Stimulated activated CD8-positive, alpha-beta memory T cell treated with anti-CD3 and anti-CD28 coated beads, Interleukin-7, amount 100 ng/mL, for 24 hours (primary cell): ENCODE measurements at places on chromosomes 2 and 18.

DNA sequence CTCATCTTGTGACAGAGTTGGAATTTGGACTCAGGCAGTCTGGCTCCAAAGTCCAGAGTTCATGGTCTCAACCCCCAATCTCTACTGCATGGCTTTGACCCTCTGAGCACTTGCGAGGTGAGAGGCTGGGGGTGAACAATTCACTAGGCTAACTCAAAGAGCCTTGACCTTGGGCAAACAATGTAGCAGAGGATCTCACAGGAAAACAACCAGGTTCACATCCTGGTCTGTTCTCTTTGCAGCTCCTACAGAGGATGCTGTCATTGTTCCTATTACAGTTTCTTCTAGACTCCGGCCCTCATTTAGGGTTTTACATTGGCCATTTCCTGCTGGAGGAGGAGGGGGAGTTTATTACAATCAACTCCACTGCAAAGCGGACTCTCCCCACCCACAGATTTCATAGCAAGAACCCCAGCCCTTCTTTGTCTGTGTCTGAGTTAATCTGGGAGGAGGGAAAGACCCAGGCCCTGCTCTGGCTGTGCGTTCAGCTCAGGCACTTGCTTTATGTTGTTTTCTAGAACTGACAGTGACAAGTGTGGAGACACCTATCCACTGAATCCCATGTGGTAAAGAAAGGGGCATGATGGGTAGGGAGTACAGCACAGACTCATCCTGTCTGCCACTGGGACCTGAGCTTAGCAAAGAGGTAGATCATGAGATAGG lies 101.6 kb downstream of the LBH start:
- no peak for DNase-seq

DNA sequence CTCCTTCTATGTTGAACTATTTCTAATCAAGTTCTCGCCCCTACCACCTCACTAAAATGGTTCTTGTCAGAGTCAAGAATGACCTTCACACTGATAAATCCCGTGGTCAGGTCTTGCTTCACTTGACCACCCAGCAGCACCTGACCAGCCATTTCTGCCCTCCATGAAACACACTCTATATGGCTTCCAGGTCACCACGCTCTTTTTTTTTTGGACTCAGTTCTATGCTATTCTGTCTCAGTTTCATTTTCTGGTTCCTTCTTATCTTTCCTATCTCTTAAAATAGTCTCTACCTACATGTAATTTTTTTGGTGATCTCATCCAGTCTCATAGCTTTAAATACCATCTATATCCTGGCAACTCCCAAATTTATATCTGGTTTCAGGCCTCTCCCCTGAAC lies 11.4 kb downstream of the EIF2AK3 start:
- no peak for DNase-seq

DNA sequence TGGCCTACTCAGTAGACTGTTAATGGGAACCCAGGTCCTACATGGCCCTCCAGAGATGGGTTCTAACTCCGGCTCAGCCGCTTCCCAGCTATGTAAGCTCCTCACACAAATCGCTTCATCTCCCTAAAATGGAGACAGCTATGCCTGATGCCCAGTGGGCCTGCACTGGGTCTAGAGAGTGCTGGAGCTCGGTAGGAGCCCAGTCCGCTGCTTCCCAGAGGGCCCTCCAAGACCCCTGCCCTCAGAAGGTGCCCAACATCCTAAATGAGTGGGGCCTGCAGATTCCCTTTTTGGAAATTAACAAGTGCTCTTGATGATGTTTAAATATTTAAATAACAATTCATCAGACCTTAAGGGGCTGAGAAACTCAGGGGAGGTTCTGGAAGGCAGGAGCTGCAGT lies 47.1 kb downstream of the HS1BP3 start:
- no peak for DNase-seq

GRCh38 chr2:113160962-113161361 lies 12.8 kb upstream of the PSD4 start:
- no peak for DNase-seq

- DNase-seq: no peak
Observed at GRCh38 chr2:217941339-217941738, 61.5 kb downstream of the TNS1 start.

DNA sequence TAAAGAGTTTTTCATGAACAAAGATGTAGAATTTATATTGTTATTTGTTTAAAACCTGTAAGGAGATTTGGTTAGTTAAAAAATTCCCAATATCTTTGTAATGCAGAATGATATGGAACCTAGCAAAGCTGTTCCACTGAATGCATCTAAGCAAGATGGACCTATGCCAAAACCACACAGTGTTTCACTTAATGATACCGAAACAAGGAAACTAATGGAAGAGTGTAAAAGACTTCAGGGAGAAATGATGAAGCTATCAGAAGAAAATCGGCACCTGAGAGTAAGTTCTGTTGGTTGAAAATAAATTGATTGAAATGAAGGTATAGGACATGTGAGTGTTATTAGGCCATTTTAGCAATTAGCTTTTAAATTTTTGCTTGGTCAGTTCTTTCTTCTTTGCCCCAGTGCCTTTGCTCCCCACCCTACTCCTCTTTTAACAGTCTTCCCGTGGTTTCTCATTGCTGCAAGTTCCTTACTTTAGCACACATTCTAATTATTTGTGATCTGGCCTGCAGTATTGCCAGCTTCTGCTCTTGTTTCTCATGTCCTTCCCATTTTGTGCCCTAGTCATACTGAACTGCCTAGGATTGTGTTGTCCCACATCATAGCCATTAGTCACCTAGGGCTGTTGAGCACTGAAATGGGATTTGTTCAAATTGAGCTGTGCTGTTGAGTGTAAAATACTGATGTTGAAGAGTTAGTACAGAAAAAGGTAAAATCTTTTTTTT lies 36.6 kb downstream of the VAPA start:
- no peak for DNase-seq

GRCh38 chr18:77014538-77014937 lies 118.0 kb downstream of the MBP start:
- DNase-seq: no peak

GRCh38 chr2:227597998-227598397 lies 695 bp upstream of the SCYGR2 start:
- DNase-seq: no peak
